ENCODE measurements at places on chromosomes 4 and X.

GRCh38 chrX:16160729-16161128, 6.6 kb upstream of the MAGEB17 start:
- DNase-seq = no peak

DNA sequence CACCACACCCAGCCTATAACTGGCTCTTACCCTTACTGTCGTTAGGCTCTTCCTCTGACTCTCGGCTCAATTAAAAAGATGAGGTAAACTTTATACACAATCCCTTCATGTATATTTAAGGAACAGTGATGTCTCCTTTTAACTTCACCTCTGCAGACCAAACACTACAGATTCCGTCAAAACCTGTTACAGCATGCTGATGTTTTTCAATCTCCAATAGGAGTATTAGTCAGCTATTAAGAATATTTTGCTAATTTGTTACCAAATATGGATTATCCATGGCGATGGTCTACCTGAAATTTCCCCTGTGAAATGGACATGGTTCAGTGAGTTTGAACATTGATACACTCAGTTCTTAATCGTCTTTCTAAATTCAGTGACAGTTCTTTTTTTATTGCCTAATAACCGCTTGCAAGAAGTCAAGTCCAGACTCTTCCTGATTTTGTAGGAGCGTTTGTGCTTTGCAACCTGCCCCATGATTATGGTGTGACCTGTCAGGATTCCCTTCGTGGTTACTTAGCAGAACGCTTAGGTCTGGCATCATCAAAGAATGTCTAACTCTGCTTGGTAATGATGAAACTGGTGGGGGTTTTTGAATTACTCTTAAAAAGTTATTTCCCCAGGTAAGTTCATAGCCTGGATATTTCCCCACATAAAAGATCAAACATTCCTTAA, 72.2 kb upstream of the STOX2 start:
- DNase-seq = no peak

DNA sequence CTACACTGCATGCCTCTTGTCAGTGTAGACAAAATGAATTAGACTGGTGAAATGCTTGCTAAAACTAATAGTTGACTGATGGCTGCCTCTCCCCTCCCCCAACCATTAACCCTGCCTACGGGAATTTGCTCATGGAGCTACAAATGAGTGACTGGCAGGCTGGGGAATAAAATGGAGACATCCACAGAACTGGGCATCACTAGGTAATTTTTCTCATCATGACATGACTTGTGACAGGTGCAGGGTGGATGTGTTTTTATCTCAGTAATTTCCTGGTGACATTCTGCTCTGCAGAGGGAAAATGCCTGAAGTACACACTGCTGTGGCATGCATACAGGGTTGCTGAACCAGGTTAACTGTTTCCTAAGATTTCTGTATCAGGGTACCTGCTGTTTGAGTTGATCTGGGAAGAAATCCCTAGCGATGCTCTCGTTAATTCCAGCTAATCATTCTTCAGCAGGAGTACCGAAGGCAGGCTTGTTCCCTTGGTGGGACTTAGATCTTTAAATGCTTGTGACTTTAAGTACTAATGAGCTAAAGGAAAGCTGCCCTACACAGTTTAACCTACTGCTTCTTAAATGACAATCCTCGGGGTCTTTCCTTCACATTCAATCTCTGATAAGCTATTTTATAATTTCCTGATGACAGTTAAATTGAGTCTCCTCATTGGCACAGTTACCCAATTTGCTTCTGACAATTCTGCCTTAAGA, 376.3 kb upstream of the LCORL start:
- no peak for DNase-seq

GRCh38 chr4:8728536-8729407, 136.2 kb downstream of the CPZ start:
- DNase-seq = no peak

- no peak for DNase-seq
Measured at GRCh38 chr4:7801641-7802040, 138.0 kb downstream of the AFAP1 start.

- no peak for DNase-seq
Measured at GRCh38 chrX:43878906-43879526, 3.2 kb downstream of the MAOB start.

GRCh38 chr4:137967480-137968190, 274.5 kb downstream of the SLC7A11 start:
- no peak for DNase-seq

- DNase-seq = no peak
Measured at GRCh38 chr4:85656759-85657505, 182.0 kb downstream of the ARHGAP24 start.

- DNase-seq = no peak
Measured at GRCh38 chr4:793941-794621, 31.8 kb downstream of the CPLX1 start.

- DNase-seq = peak; percentile 45
Measured at GRCh38 chr4:86895692-86896488, 3.7 kb upstream of the C4orf36 start.

GRCh38 chrX:19864736-19865135, 22.7 kb downstream of the SH3KBP1 start:
- DNase-seq = no peak

GRCh38 chrX:136260776-136261175, 9.6 kb upstream of the MAP7D3 start:
- DNase-seq = no peak

- DNase-seq = no peak
Measured at GRCh38 chr4:150297861-150298474, 219.7 kb downstream of the DCLK2 start.

GRCh38 chrX:21528076-21528475, 130.1 kb downstream of the KLHL34 start:
- no peak for DNase-seq

GRCh38 chr4:86640469-86640868, 46.4 kb downstream of the PTPN13 start:
- DNase-seq = no peak

- DNase-seq = no peak
Measured at GRCh38 chr4:20368926-20369325, 117.2 kb downstream of the SLIT2 start.

DNA sequence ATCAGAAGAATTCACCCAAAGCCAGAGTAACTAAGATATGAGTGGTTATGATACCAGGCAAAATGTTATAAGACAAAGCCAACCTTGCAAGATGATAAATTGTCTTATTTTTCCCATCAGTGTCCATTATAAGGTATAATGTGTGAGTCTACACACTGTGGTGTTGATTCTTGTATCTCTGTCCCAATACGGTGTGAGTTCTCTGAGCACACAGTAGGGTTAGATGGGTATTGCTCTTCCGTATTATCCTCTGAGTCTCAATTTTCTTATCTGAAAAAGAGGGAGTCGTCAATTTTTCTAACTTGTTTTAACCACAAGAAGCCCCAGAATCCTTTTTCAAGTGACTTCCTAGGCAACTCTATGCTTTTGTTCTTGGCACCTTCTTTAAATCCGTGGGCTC, 69.9 kb downstream of the HMGB2 start:
- DNase-seq = no peak

GRCh38 chr4:34891892-34892291, 1352.4 kb downstream of the ARAP2 start:
- DNase-seq = no peak

DNA sequence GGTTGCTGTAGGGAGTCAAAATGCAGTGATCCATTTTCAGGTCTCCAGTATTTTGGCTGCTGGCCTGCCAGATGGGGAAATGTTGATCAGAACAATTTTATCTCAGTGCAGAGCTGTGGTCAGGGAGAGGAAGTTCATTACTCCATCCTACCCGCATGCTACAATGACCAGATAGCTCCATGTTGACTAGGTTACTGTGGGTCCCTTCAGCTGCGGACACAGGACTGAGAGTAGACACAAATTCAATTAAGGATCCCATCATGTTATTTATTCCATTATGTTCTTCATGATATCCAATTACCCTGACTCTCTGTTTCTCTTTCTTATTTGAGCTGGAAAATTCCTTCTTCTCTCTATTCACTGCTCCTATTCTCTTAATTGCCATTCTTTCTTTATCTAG, 16.3 kb downstream of the SYNPO2 start:
- no peak for DNase-seq

- no peak for DNase-seq
Measured at GRCh38 chr4:143369552-143369951, 32.9 kb downstream of the GAB1 start.

DNA sequence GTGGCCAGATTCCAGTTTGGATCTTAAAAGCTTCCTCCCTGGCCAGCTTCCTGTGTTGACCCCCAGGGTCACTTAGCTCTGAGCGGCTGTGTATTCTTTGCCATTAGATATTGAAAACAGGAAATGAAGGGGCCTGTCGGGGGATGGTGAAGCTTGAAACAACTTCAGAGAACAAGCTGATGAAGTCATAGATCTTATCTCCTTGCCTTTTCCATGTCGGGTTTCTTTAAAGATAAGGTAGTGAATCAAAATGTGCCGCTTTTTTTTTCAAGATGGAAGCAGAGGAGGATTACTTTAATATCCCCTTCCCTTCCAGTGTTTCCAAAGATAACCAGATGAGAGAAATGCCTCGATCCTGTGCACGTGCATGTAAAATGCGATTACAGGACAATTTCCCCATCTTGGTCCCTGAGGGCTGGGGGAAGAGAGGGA, 508.5 kb downstream of the MID1IP1 start:
- peak; percentile 59 for DNase-seq

GRCh38 chr4:53671757-53672156, 80.5 kb upstream of the LNX1 start:
- no peak for DNase-seq

- DNase-seq = no peak
Measured at GRCh38 chrX:135481696-135482179, 38.7 kb upstream of the INTS6L start.

- peak; percentile 56 for DNase-seq
Measured at GRCh38 chr4:101345596-101346350, 1.6 kb downstream of the PPP3CA start.

DNA sequence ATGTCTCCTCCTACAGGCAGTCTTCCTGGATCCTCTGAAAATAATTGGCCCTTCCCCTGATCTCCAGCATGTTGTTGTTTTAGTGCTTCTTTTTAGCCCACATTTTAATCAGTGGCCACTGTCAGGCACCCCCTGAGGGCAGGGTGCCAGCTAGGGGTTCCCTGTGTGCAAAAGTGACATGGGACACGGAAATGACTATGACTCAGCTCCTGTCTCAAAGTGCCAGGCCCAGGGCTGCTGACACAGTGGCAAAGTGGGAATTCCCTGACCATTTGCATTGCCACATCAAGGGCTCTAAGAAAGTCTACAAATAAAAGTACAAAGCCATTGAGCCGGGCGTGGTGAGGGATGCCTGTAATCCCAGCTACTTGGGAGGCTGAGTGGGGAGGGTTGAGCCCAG, 24.8 kb downstream of the HMX1 start:
- no peak for DNase-seq

DNA sequence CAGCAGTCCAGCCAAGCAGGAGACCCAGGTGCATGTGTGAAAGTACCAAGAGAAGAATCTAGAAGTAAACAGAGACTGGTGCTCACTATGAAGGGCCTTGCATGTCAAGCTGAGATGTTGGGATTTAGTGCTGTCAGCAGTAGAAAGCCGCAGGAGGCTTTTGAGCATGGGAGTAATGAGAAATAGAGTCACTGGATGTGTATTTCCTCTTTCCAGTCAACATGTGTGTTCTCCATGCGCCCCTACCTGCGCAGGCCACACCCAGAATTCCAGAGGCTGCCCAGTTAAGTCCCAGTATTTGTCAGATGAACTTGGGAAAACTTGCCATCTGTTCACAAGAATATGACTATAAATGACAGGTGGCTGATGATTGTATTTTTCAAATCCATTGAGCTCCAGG, 4.5 kb upstream of the MAMLD1 start:
- no peak for DNase-seq

DNA sequence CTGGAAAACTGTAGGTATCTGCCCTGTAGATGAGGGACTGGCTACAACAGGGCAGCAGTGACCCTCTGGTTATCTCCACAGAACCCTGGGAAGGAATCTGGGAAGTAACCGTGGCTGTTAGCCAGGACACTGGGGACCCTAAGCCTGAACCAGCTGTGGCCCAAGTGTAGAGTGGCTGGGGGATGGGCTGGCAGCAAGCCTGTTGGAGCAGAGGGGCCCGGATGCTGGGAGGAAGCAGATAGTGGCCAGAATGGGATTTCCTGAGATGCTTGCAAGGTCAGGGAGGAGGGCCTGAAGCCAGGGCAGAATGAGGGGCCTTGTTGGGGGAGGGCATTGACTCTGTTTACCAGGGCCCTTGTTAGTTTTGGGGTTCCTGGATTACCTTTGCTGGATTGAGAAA, 161.0 kb upstream of the EOLA2 start:
- no peak for DNase-seq

GRCh38 chrX:113124693-113125092, 284.1 kb upstream of the AMOT start:
- no peak for DNase-seq

DNA sequence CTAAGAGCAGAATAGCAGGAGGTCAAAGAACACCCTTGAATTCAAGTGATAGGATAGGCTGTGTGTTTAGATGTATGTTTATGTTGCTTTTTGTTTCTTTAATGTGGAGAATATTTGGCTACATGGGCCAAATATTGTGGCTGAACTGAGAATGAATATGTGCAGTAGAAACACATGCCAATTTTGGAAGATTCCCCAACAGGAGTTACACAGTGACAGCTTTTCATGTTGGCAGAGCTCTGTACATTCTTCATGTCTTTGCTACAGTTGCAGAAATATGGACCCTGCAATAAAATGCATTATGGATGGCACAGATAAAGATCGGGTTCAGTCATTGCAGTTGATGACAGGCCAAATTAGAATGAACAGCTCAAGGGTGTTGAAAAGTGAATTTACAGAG, 82.8 kb upstream of the SLC4A4 start:
- no peak for DNase-seq

- no peak for DNase-seq
Measured at GRCh38 chr4:82652062-82652461, 90.3 kb upstream of the TMEM150C start.

GRCh38 chrX:30312858-30313257, 3.7 kb upstream of the NR0B1 start:
- DNase-seq = no peak

- DNase-seq = no peak
Measured at GRCh38 chr4:158182736-158183135, 9.9 kb upstream of the GASK1B start.

DNA sequence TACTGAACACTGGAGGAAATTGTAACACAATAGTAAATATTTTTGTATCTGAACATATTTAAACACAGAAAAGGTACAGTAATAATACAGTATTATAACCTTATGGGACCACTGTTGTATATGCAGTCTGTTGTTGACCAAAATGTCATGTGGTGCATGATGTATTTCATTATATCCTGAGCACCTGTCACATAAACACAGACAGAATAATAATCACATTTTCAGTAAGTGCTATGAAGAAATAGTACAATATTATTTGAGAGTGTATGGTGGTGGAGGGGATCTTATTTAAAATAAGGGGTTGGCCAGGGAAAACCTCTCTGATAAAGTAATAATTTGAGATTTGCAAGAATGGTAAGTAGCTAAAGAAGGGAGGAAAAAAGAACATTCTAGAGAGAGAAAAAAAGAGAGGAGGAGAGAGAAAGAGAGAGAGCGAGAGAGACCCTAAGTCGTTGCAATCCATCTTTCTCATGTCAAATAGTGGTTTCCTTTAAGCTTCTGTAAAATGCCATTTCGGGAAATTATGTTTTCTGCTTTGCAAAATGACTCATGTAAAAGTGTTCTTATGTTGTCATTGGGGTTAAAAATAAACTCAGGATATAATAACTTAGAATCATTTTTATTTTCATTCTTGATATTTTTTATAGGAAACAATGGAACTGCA, 19.3 kb upstream of the CLNK start:
- no peak for DNase-seq

- DNase-seq = no peak
Measured at GRCh38 chr4:140753329-140753728, 2.9 kb downstream of the TBC1D9 start.

Data from CD4-positive, alpha-beta T cell treated with Interleukin-6 at 100 ng/mL for 8 hours (primary cell).